ENCODE measurements at places on chromosomes 11 and 22.

- DNase-seq, result no peak
Observed at GRCh38 chr22:38239101-38239761, 33.6 kb downstream of the TMEM184B start.

GRCh38 chr11:78050964-78051831, 12.5 kb upstream of the THRSP start:
- no peak for DNase-seq

- DNase-seq, result no peak
Observed at GRCh38 chr22:17946662-17947367, 77.5 kb downstream of the MICAL3 start.

DNA sequence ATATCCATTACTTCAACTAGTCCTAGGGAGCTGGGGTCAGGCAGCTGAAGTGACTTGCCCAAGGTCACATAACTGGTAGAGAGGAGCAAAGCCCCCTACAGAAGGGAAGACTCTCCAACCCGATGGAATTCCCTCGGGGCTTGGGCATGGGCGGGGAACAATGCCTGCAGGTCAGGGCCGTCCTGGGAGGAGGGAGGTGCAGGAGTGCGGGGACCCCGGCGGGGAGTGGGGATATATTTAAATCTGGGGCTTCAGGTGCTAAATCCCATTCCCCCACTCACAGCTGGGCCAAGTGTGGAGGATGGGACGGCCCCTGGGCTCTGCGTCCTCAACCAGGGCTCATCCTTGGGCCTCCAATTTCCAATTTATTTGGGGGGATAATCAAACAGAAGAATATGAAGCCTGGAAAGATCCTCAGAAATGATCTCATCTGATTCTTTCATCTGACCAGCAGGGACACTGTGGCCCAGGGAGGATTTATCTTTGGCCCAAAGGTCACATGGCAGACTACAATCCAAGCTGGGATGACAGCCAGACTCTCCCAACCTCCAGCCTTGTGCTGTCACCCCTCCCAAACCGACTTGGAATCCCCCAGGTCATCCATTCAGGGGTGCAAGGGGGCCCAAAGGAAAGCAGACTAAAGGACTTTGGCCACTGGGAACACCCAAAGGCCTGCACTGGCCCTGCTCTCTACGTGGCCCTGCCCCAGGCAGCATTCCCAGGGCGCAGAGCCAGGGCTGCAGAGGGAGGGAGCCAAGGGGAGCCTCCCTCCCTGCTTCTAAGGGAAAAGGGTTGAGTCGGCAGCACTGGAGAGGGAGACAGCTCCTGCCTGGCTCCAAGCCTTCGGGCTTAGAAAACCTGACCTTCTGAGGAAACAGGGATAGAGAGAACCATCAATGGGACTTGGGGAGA, 8.7 kb upstream of the C1QTNF6 start:
- DNase-seq, result no peak

- DNase-seq, result no peak
Observed at GRCh38 chr22:40430991-40431390, 60.6 kb downstream of the SGSM3 start.

DNA sequence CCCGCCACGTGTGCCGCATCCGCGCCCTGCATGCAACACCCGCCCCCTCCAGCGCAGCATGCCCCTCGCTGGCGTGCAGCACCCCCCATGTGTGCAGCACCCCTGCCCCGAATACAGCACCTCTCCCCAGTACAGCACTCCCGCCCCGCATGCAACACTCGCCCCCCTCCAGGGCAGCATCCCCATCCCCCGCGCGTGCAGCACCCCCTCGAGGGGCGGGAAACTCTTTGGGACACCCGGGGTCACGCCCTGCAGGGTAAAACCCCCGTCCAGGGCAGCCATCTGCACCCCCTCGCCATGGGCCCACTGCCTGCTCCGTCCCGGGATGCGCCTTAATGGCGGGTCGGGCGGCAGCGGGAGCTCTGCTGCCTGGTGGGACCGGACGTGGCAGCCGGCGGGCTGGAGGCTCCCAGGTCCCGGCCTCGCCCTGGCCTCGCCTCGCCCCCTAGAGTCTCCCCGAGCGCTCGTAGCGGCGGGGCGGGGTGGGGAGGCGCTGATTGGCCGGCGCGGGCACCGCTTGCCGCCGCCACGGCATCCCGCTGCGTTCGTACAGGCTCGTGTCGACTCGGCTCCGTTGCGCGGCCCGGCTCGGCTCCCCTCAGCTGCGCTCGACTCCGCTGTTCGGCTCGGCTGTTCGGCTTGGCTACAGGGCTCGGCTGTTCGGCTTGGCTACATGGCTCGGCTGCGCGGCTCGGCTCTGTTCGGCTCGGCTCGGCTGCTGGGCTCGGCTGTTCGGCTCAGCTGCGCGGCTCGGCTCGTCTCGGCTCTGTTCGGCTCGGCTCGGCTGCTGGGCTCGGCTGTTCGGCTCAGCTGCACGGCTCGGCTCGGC, 417 bp upstream of the BRSK2 start:
- peak; percentile 98 for DNase-seq

GRCh38 chr11:42657169-42657568, 654.6 kb upstream of the API5 start:
- no peak for DNase-seq

- no peak for DNase-seq
Observed at GRCh38 chr22:25598609-25599008, 34.1 kb downstream of the GRK3 start.
